ENCODE measurements at places on chromosomes 2 and 18.

- no peak for DNase-seq
These were observed 124.8 kb upstream of the B3GNT2 start for GRCh38 chr2:62071126-62071598.

GRCh38 chr2:212686285-212686895, 147.8 kb upstream of the ERBB4 start:
- peak; percentile 47 for DNase-seq

DNA sequence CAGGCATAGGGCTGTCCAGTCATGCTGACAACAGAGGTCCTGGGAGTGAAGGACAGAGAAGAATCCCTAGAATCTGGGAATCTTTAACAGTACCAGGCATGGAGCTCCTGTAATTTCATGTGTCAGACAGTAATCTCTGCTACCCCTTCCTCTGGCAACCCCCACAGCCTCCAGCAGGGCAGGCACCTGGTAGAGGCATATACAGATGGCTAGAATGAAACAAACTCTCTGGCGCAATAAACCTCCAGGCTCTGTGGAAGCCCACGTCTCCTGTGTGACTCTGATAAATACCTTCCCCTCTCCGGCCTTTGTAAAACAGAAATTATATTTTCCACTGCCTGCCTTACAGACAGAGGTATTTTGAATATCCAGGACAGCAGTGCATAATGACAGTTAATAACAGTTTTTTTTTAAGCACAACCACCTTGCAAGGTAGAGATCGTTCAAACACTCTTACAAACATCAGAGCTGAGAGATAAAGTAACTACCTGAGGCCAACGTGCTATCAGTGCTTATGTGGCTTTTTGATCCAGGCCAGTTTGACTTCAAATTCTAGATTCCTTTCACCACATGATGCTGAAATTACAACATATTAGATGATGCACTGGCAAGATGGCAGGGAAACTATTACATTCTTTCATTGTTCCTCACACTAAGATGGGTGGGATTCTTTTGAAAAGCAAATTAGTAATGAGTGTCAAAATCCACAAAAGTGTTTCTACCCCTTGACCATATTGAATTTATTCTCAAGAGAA, 47.7 kb upstream of the TMEM247 start:
- DNase-seq, result no peak

DNA sequence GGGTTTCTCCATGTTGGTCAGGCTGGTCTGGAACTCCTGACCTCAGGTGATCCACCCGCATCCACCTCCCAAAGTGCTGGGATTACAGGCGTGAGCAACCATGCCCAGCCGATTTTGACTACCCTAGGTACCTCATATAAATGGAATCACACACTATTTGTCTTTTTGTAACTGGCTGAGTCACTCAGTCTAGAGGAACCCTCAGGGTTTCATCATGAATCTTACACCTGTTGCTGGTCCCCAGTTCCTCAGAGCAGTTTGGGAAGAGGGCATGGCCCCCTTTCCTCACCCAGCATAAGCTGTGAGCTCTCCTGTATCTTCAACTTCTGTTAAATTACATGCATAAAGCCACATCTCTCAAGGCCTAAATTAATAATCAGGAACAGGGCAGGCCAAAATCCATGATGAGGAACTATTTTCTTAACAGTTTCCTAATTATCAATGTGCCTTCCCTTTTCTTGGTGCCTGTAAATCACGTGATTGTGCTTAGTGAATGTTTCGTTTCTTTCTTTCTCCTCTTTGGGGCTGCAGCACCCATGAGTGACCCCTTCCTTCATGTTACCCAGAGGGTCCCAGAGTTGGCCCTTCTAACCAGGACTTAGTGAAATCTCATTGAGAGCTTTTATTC, 20.9 kb downstream of the DYSF start:
- DNase-seq, result no peak

DNA sequence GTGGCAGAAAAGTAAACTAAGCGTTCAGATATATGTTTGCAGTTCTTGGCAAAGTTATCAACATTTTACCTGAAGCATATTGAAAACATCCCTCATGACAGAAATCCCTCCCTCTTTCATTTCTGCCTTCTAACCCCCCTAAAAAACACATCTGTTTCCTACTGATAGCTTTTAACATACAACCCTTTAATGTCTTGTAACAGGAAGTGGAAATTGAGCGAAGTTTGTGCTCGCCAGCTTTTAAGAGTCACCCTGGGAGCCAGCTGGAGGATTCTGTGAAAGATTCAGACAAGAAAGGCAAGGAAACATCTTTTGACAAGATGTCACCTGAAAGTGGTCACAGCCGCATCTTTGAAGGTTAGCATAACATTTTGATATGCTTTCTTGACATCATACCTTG, 247.4 kb downstream of the XIRP2 start:
- DNase-seq, result no peak

GRCh38 chr18:79405781-79406575, 10.2 kb downstream of the NFATC1 start:
- peak; percentile 86 for DNase-seq

- no peak for DNase-seq
These were observed 66.4 kb downstream of the NEDD4L start for GRCh38 chr18:58110398-58110797.

DNA sequence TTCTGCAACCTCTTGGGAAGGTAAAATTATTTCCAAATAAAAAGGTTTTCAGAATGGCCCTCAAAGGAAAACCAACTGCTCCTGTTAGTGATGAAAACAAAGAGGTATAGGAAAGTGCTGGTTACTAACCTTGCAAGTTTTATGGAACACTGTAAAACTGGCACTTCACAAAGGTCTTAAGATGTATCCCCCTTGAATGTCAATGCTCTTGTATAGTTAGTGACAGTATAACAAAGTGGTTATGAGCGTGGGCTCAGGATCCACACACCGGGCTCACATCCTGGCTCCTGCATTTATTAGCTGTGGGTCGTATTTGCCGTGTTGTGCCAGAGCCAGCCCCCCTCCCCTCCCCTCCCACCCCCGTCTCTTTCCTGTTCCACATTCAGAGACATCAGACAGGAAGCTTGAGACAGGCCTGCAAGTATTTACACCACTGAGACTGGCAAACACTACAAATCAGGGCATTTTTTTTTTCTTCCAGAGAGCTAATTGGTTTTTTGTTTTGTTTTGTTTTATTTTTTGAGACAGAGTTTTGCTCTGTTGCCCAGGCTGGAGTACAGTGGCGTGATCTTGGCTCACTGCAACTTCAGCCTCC, 9.2 kb upstream of the DNPEP start:
- no peak for DNase-seq

GRCh38 chr2:165757906-165758675, 36.0 kb downstream of the GALNT3 start:
- DNase-seq, result no peak

- no peak for DNase-seq
These were observed 19.5 kb downstream of the ANKRD30B start for GRCh38 chr18:14767474-14767873.

DNA sequence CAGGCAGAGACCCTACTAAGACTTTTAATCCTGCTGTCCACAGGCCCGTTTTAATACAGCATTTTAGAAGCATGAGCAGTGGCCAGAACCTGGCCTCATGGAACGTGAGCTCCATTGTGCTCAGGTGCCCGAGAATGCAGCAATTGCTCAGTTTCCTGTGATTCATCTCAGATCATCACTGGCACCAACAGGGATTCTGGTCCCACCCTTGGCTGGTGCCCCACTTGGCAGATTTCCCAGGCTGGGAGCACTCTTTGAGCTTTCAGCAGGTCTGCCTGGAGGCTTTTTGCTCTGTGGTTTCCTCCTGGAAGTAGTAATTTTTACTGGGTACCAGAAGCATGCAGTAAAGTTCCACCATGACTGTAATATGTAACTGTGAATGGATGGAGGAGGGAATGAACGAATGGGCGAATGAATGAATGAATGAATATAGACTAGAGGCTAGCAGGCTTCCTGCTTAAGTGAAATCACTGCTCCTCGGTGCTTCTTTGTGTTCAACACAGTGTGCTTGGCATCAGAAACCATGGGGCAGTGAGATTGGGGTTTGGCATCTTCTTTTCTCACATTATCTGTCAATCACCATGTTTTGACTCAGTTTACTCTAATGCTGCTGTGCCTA, 312.9 kb downstream of the PRKCE start:
- DNase-seq, result no peak

DNA sequence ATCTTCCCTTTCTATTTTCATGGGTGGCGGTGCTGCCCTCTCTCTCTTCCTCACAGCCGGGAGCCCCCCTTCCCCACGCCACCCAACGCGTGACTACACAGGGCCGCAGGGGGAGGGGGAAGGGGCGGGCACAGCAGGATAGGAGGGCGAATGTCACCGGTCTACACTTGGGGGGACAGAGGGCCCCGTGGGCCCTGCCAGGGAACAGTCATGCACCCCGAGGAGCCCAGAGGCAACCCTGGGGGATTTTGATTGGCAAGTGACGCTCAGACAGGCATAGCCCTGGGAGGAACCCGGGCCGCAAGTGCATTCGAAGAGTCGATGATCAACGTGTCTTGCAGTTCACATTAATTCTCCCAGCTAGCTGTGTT, 91.1 kb upstream of the ANKRD30BL start:
- DNase-seq, result no peak

Data from CD4-positive, alpha-beta T cell treated with Interleukin-2 at 100 ng/mL for 4 hours (primary cell).